ENCODE measurements at places on chromosomes 3 and 15.

GRCh38 chr3:169060037-169060436, 603.5 kb downstream of the MECOM start:
- DNase-seq: no peak

GRCh38 chr3:88230638-88231037, 80.9 kb downstream of the C3orf38 start:
- DNase-seq: no peak

GRCh38 chr3:89644716-89645115, 537.3 kb downstream of the EPHA3 start:
- DNase-seq: no peak

DNA sequence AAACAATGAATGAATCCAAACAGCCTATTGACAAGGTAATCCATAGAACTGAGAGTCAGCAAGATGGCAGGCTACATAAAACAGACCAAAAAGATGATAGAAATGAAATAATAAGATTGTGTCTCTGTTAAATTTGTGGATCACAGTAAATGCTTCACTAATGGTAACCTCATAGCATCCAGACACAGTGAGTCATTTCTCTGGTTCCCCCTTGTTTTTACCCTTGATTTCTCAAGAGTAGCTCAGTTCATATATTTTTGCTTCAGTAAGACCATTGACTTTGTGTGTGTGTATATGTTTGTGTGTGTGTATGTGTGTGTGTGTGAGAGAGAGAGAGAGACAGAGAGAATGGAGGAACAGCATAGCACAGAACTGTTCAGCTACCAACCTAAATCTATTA, 546.9 kb downstream of the RBMS3 start:
- no peak for DNase-seq

DNA sequence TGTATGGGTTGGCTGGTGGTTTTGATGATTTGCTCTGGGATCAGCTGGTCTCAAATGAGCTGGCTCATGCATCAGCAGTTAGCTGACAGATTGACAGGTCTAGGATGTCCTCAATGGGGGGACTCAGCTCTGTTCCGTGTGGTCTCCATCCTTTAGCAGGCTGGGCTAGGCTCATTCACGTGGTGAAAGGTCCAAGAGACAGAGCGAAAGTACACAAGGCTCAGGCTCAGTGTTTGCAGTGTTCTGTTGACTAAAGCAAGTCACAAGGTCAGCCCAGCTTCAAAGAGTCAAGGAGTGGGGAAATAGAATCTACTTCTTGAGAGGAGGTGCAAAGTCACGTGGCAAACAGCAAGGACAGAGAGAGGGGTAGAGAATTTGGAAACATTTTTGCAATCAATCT, 126.5 kb upstream of the CMC1 start:
- DNase-seq: no peak

Measured in COLO829 (cell line).